ENCODE measurements at places on chromosomes 11 and 22.

DNA sequence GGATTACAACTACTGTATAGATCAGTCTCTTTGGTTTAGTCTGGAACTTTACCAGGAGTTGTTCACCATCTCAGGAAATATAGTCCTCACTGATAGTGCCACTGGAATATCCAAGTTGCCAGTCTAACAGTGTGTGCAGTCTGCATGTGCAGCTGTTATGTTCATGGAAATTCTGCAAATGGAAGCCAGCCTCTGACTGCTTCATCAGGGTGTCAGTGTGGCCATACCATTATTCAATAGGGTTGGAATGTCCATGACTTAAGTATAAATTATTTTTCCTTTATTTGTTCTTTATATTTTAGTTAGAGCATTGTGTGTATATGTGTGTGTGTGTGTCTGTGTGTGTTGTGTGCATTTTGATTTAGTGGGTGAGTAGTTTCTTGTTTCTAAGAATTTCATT lies 51.8 kb downstream of the C11orf96 start:
- no peak for DNase-seq

GRCh38 chr22:35440129-35440528 lies 40.2 kb downstream of the MCM5 start:
- no peak for DNase-seq

- DNase-seq = no peak
Observed at GRCh38 chr11:110728883-110729282, 16.6 kb upstream of the ARHGAP20 start.

DNA sequence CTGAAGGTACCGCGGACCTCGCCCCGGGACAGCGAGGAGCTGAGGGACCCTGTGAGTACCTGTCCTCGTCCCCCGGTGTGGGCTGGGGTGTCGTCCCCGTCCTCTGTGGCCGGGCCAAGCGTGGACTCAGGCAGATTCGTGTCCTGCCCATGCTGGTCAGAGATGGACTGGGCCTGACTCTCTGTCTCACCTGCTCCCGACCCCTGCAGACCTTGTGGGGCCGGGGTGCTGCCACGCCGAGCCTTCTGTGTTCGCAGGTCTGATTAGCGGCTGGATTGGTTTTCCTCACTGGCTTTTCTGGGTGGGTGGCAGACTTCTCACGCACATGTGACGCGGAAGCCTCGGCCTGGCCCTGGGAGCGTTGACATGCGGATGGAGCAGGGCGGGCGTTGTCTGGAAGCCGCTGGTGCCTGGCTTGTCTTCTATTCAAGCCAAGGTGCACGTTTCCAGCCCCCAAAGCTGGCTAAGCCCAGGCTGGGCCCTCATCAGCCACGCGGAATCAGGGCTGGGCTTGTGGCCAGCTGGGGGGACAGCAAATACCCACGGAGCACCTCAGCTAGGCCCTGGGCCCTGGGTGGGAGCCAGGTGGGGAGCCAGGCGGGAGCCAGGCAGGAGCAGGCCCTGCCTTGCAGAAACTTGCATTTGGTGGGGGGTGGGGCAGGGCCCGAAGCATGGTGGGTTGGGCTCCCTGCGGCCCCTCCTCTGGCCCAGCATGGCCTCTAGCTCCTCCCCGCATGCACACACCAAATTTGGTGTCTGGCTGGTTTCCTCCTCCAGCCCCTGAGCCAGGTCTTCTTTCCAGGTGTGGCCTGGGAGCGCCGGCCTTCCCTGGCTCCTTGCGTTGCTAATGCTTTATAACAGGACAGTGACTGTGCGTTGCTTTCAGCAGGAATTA lies 7.0 kb downstream of the GRAMD4 start:
- no peak for DNase-seq

- DNase-seq = no peak
Observed at GRCh38 chr11:133842053-133842452, 3.3 kb downstream of the SPATA19 start.

GRCh38 chr11:31690041-31690440 lies 121.1 kb downstream of the PAX6 start:
- DNase-seq = no peak

- peak; percentile 32 for DNase-seq
Observed at GRCh38 chr22:42648368-42649245, 585 bp downstream of the CYB5R3 start.

Data from DND-41 (cell line).